ENCODE measurements at places on chromosomes 13 and 19.
A peak's percentile ranks its signal among the peaks of the same experiment; 100 is the strongest.

DNA sequence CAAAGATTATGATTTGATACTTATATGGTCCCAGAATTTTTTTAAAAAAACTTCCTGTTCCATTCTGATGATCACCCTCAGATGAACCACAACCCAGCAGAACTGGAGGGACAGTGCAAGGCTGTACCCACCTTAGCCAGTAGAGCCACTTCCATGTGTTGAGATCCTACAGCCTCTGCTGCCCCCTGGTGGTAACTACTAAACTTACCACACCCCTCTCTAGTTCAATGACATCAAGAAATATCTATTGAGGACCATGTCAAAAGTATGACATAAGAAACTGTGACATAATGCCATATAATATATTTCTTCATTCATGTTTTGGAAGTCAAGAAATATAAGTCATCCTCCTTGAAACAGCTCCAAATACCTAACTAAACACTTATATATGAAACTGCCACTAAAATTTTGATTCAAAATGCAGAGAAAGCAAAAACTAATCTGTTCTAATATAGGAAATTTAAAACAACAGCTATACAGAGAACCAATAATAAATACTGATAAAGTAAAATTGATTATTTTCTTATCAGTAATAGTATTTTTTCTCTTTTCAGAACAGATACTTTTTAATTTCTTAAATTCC lies 412.6 kb downstream of the KCTD12 start:
- DNase-seq, result peak; percentile 81

GRCh38 chr13:29706923-29707322 lies 111.4 kb upstream of the SLC7A1 start:
- no peak for DNase-seq

GRCh38 chr19:10353793-10354391 lies 14.5 kb upstream of the ICAM3 start:
- DNase-seq, result peak; percentile 19

GRCh38 chr13:101291206-101291605 lies 125.1 kb downstream of the NALCN start:
- no peak for DNase-seq

GRCh38 chr13:97498419-97498818 lies 64.5 kb downstream of the RAP2A start:
- DNase-seq, result no peak

- no peak for DNase-seq
Observed at GRCh38 chr13:85990397-85990796, 191.2 kb upstream of the SLITRK6 start.

GRCh38 chr13:44458313-44458975 lies 84.8 kb downstream of the SERP2 start:
- DNase-seq, result no peak

- DNase-seq, result no peak
Observed at GRCh38 chr19:30173593-30174356, 198.4 kb upstream of the ZNF536 start.

All from CD4-positive, alpha-beta T cell treated with Interleukin-17A for 4 hours (primary cell).